ENCODE measurements at places on chromosomes 11 and 22.

GRCh38 chr11:132977241-132977640, 555.1 kb downstream of the OPCML start:
- DNase-seq = no peak

DNA sequence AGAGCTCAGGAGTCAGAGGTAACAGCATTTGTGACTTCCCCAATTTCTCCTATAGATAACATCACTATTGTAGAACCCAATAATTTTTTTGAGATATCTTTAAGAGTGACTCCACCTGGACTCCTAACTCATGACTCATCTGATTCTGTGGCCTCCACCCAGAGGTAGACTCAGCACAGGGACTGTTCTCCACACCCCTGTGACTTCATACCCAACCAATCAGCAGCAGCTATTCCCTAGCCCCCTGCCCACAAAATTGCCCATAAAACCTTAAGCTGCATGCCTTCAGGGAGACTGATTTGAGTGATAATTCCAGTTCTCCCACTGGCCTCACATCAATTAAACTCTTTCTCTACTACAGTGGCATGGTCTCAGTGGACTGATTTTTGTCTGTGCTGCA, 475.4 kb upstream of the FAT3 start:
- DNase-seq = no peak

DNA sequence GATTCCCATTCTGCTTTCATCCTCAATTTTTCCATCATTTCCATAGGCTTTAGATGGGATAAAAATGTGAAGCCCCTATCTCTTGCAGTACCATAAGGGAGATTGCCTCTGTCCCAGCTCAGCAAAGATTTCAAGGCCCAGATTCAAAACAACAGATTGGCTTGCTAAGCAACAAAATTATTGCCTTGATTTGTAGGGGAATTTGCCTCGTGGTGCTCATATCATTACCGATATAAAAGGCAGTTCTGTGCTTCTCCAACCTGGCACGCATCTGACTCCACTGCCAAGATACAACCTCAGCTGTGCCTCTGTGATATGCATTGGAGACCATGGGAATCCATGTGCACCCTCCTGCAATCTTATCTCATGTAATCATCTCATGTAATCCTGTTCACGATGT, 25.0 kb upstream of the CEP126 start:
- no peak for DNase-seq

GRCh38 chr22:23256986-23257888, 76.9 kb downstream of the BCR start:
- no peak for DNase-seq

GRCh38 chr22:42271191-42271813, 849 bp upstream of the TCF20 start:
- no peak for DNase-seq

DNA sequence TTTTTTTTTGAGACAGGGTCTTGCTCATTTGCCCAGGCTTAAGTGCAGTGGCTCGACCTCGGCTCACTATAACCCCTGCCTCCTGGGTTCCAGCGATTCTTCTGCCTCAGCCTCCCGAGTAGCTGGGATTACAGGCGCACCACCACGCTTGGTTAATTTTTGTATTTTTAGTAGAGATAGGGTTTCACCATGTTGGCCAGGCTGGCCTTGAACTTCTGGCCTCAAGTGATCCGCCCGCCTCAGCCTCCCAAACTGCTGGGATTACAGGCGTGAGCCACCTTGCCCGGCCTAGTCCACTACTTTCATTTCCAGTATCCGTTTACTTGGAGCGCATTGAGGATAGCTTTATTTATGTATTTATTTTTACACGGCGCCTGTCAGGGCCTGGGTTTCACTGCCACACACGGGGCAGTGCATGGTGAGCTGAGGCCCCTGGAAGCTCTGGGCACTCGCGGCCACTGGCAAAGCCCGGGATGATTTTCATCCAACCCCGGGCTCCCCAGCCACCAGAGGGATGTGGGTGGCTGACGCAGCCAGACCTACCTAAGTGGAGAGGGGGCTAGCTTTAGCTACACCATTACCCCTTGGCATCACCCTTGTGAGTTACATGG, 6.1 kb upstream of the MCAM start:
- no peak for DNase-seq

GRCh38 chr11:34890812-34891211, 25.4 kb downstream of the APIP start:
- no peak for DNase-seq

DNA sequence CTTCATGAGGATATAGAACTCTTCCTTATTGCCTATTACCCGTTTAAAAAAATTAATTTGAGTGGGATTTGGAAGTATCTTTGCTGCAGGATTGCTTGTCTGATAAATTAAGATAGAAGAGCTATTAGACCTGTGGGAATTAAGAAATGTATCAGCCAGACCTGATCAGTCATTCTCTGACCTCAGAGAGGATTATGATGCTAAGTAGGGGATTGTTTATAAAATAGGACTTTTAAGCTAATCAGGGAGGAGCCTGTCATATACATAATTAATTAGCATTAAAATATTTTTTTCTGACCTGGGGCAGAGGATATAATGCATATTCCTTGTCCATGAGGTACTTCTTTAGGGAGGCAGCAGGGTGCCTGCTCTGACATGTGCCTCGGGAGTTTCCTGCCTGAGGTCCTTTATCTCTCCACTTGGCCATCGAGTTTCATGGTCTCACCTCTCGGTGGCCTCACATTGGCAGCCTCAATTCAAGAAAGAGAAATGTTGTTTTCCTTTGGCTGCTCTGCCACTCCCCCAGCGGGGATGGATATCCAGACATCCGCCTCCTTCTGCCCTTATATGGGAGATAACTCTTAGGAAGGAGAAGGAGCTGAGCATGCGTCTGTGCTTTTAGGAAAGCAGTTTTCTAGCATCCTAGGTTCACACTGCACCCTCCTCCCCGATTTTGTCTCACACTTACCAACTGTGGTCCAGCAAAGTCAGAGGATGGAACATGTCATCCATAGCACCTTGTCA, 41.1 kb downstream of the DIXDC1 start:
- DNase-seq = no peak

- no peak for DNase-seq
Measured at GRCh38 chr22:18156878-18157713, 7.1 kb downstream of the USP18 start.

DNA sequence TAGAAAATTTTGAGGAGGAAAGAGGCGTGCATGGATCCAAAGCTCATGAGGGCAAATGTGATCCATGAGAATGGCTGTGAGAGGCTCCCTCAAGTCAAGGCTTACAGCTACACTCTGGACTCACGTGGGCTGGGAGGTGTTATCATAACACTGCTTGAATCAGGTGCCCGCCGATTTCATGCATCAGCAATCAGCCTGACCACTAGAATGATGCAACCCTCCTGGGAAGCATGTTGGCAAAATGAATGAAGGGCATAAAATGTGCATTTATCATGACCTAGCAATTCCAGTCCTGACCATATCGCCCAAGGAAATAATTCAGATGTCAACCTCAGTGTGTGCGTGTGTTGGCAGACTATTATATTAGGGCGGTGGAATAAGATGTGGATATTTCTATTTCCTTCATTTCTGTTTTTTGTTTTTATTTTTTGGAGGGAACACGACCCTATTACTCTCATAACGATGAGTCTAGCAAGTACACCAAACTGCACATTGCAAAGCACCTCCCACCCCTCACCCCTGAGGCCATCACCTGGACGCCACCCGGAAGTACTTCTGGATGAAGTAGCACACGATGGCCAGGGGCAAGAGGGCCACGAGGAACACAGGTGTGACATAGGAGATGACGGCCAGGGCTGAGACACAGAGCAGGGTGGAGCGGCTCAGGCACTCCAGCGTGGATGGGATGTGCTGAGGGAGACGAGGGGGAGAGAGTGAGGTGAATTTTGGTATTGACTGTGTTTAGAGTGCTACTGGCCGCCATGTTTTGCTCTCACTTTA, 15.7 kb upstream of the KCNJ11 start:
- DNase-seq = no peak

GRCh38 chr11:44624761-44625221, 59.3 kb downstream of the CD82 start:
- DNase-seq = no peak

DNA sequence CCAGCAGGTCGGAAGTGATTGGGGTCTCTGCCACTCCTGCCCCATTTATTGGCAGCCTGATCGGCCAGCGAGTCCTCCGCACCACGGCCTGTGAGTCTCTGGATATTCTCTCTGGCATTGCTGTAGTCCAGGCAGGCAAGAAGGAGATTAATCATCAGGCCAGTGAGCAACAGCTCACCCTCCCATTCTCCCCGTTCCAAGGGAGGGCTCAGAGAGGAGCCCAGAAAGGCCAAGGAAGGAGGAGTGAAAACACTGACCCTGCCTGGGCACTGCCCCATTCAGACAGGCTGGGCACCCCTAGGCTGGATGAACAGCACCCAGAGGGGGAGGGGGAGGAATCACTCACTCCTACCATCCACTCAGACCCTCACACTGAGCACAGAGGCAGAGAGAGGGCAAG, 3.1 kb downstream of the SAA2 start:
- no peak for DNase-seq

GRCh38 chr11:96361778-96362177, 18.8 kb upstream of the MAML2 start:
- DNase-seq = no peak

DNA sequence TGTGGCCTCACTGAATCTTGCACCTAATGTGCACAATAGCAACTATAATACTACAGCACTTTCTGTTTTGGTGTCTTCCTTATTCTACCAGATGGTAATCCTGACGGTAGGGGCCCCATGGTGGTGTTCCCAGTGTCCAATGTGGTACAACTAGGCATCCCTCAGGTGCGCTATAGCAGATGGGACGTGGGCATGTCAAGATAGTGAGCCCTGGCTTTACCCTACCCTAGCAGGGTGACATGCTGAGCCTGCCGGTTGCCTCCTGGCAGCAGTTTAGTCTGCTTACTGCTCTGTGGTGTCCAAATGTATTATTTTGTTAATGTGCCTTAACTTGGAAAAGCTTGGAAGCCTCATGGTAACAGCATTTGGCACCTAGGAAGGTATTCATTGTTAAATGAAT, 19.2 kb downstream of the ACO2 start:
- no peak for DNase-seq

GRCh38 chr11:7673724-7674434, 579 bp upstream of the CYB5R2 start:
- no peak for DNase-seq

DNA sequence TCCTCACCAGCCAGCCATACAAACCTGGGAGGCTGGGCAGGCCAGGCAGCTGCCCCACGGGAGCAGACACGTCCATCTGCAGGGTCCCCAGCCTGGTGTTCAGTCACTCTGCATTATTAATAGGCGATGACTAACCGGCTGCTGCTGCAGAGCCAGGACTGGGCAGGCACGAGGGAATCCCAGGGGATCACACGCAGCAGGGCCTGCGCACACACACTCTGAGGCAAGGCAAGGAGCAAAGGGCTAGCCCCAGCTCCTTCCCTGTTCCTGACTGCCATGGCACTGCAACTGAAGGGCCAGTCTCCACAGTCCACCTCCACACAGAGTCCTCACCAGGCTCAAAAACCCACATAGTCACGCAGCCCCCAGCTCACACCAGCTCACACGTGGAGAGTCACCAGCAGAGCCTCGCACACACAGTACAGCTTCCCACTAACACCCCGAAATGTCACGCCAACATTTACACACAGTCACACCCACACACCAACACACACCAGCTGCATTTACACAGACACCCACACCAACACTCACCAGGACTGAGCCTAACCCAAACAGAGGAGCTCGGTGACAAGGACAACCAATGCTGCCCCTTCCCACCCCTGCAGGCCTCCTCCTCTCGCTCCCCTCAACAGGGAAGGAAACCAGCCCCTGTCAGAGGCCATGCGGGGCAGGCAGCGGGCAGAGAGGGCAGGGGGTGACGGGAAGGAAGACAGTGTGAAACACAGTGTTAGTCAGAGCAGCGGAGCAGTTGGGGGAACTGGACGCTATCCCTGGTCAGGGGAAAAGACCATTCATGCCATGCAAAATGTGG, 47.3 kb downstream of the NRXN2 start:
- DNase-seq = no peak

DNA sequence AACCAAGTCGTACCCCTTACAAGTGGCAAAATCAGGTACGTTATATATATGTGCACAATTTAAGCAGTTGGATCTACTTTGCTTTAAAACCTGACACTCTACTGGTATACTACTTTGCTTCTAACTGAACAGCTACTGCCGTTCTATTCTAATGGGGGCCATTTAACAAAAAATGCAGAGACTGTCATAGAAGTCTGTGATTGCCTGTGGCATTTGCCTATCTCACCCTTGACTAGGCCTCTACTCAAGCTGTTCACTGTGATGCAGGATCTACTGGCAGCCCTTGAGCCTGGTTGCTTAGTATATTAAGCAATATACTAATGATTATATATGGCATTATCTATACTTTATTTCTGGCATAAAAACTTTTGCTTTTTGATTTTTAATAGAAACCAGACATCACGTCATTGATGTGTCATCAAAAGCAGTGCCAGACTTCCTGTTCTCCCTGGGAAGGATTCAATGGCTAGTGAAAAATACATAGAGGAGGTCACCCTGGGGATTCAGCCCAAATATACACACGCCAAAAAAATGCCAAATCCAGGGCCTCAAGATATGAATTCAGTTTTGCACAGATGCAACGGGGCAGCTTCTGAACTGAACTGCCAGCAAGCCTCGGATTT, 40.0 kb upstream of the FIBIN start:
- no peak for DNase-seq

- no peak for DNase-seq
Measured at GRCh38 chr11:2464451-2465165, 19.8 kb downstream of the KCNQ1 start.

- no peak for DNase-seq
Measured at GRCh38 chr11:126604461-126604860, 249.0 kb downstream of the ST3GAL4 start.

- no peak for DNase-seq
Measured at GRCh38 chr11:120554766-120555432, 43.4 kb downstream of the GRIK4 start.

DNA sequence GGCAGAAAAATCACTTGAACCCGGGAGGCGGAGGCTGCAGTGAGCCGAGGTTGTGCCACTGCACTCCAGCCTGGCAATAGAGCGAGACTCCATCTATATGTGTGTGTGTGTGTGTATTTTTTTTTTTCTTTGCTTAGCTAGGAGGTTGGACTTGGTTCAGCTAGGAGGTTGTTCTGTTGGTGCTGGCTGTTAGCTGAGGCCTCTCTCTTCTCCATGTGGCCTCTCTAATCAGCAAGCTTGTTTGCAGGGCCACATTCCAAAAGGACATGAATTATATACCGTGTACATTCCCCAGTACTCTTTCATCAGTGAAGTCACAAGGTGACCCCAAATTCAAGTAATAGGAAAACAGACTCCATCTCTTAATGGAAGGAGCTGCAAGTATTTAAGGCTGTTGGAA, 67.3 kb upstream of the KCNQ1OT1 start:
- no peak for DNase-seq
